Thoracic aorta (tissue), 2 donors: ENCODE measurements at places on chromosomes 2 and 18. TPM values are rescaled to one million over a fixed set of nuclear protein-coding genes. Genes with fewer than 3 reads are reported as not detected.

DNA sequence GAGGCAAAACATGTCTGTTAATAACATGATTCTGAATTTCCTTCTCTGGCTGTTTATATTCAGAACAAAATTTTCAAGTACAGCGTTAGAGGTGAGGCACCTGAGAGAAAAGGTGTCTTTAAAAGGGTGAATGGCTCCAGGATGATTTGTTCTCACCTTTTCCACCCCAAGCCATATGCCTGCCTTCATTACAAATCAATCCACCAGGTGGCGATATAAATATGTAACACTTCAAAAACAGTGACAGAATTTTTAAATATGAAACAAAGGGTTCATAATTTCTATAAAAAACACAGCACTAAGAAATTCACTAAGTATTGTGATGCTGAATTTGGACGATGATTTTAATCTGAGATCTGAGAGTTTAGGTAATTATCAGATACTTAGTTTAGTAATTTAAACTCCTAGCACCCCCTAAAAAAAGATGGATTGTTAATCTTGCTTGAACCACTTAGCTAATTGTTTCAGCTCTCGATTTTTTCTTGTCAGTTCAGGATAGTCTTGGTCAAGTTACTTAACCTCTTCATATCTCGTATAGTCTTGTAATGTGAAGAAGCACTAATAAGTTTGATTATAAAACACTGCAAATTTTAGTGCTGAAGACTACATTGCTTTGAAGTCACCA is 528.8 kb downstream of the CPS1 start:
- no peak for DNase-seq

GRCh38 chr2:30628341-30628740 is 178.9 kb downstream of the CAPN13 start:
- no peak for DNase-seq

GRCh38 chr2:177675350-177675821 is 282.8 kb downstream of the AGPS start:
- no peak for DNase-seq

DNA sequence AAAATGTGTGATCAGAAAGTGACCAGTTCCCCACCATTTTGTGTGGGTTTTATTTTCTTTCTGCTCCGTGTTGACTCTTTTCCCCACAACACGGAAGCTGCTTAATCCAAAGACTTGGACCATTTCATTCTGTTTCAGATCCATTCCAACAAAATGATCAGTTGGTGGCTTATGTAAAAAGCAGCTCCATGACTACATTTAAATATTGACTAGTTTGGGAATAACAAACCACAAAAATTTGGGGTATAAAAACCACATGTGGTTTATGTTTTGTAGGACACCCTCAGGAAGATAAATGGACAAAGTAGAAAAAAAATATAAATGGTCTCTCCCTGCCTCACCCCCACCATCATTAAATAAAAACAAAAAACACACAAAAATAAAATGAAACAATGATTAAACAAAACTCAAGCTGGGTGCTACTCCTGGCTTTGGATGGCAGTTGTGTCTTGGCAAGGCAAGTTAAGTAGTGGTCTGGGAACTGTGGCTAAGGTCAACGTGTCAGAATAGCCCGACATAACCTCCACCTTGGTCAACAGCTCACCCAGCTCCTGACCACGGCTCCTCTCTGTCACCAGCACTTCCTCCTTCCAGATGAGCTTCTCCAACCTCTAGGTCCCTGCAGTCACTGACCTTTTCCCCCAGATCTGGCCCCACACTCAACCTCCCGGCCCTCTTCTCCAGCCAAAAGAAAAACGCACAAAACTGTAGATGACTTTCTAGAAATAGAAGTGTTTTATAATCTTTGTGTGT is 12.8 kb upstream of the WIPF1 start:
- no peak for DNase-seq

DNA sequence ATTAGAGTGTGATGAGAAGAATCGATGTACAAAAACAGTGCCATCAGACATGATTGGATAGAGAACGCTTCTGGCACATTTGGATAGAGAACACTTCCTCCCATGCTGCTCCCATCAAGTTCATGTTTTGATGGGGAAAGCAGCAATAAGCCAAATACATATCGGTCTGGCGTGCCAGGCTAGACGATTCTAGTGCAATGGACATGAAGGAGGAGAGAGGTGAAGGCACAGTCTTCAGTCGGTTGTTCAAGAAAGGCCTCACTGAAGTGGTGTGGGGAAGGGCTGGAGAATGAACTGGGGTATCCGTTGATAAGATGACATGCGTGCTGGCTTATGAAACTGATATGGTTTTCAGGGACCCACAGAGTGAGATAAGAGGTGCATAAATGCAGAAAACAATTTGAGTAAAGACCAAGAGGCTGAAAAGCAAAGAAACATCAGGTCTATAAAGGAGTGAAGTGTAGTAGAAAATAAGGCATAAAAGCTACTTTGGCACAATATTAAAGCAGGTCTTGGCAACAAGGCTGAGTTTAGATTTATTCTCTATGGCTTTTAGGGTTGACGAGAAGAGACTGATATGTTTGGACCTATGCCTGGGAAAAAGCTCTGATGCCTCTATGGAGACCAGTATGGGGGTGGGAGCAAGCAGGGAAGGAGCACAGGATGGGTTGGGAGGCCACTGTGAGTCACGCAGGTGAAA is 117.6 kb upstream of the PIEZO2 start:
- DNase-seq = no peak

DNA sequence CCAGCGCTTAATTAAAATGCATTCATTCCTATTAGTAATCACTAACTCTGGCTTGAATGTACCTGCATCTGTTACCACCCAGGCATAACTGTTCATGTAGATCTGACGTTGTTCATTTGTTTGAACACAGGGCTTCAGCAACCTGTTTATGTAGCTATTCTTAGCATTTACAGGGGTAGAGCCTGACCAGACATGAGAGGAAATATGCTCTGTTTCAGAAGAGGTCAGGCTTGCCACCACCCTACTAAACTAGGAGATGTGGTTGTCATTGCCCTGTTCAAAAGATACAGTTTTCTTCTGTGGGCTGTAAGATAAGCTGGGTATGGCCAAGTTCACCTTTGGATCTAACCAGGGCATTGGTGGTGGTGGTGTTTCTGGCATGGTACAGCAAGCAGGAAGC is 8.8 kb downstream of the MGAT5 start:
- DNase-seq = no peak

GRCh38 chr2:240557808-240558207 is at the start of gene ANKMY1:
ANKMY1 (minus strand) TSS chr2:240557988; CDS start chr2:240557335, 653 bp downstream.
- no peak for DNase-seq

DNA sequence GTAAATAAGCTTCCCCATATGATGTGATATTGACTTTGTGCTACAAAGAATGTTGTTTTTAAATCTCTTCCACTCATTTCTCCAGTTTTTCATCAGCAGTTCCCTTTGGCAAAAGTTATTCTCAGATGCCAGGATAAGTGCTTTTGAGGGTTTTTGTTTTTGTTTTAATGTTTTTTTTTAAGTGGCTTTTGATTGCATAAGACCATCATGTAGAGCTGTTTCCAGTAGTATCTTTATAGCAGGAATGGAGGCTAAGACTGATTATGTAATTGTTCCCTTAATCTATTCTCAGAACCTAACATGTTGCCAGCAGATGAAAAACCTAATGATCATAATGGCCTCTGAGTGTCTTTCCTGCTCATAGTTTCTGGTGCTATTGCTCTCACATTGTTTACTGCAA is 77.9 kb downstream of the CABLES1 start:
- no peak for DNase-seq

DNA sequence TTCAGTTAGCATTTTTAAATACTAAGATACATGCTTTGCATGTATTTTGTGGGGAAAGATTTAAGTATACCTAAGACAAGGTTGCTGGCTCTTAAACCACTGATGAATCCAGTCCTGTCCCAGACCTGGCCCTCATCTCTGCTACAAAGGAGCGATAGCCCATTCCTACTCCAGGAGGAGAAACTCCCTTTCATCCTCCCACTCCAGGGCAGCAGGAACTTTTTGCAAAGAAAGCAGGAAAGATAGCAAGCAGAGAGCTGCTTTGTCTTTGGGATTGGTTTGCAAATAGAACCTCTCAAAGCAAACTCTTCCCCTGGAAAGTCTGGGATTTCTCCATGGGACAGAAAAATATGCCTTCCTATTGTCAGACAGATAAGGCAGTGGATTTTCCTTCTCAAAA is 43.6 kb upstream of the COPS8 start:
- DNase-seq = no peak

- no peak for DNase-seq
Observed at GRCh38 chr2:6771634-6772611, 93.8 kb downstream of the CMPK2 start.

DNA sequence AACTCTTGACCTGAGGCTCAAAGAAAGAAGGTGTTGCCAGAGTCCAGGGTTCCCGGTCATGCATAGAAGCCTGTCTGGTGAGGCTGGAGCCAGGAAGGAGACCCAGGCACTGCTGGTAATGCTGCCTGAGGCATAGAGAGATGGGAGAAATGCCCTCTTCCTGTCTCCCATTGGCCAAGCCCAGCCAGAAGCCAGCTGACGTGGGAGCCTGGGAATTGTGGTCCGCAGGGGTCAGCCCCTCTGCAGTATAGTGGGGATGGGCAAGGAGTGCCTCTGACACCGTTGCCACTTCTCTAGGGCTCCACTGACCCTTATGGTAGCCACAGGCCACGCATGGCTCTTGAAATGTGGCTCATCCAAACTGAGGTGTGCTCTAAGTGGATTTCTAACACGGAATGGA is 95.7 kb downstream of the CTIF start:
- no peak for DNase-seq

DNA sequence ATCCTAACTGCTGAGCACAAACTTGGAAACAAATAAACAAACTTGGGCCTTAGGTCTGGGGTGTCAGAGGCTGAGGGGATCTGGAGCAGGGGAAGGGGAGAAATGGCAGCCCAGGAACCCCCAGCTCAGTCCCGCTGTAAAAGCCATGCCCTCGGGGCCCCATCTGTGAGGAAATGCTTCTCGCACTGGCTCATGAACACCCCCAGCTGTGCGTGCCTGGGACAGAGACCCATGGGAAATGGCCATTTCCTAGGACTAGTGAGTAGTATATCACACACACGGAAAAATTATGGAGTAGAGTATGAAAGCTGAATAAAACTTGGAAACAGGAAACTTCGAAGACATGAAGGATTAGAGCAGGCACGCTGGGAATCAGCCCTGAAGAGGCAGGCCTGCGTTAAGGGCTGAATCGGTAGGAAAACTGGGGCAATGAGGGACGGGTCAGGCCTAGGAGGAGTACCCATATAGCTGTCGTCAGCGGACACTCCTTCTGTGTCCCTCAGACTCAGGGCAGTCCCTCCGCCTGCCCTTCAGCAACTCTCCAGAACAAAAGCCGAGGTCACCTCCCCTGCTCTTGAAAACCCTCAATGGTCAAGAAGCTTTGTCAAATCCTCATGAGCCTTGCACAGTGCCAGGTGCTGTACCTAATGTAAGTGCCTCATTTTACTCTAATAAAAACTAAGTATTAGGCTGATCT is 120.8 kb upstream of the ODC1 start:
- no peak for DNase-seq

DNA sequence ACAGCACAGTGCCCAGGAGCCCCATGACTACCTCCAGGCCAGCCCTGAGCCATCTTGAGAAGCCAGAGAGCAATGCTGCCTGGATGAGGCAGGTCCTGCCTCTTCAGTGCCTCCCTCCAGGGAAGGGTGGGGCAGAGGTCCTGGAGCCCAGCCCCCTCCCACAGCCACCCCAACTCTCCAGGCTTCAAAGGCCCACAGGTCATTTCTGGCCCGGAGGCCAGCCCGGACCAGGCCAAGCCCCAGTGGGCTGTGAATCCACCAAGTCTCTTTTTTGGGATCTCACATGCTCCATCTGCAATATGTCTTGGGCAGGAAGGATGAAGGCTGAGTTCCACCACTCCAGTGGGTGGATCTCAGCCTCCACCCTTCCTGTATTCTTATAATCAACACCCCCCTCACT is 36.7 kb downstream of the SDC1 start:
- no peak for DNase-seq

DNA sequence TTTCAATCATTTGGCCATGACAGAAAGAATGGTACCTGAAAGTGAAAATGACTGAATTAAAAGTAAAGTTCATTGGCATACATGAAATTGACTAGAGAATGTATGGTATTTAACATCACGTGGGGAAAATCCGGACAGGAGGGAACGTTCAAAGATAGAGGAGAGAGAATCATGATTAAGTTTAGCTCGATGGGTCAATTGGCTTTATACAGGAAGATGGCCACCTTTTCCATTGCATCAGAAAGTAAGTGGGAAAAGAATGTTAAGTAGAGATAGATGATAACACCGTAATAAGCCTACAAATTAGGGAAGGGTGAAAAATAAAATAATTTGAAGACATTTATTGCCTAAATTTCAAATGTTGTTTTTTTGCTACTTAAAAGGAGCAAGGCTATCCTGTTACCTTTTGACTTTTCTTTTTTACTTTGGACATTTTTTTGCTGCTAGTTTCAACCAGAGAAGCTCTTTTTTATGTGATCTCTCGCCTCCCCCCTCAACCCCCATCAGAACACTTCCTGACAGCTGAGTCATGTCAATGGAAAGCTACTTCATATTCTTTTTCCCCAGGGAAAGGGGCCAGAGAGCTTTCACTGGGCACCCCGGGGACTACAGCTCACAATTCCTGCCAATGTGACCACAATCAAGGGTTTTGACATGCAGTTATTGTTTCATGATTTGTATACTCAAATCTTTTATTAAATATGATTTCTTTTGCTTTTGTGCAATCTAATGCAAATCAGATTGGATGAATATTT is 767 bp upstream of the CCDC102B start:
- no peak for DNase-seq

DNA sequence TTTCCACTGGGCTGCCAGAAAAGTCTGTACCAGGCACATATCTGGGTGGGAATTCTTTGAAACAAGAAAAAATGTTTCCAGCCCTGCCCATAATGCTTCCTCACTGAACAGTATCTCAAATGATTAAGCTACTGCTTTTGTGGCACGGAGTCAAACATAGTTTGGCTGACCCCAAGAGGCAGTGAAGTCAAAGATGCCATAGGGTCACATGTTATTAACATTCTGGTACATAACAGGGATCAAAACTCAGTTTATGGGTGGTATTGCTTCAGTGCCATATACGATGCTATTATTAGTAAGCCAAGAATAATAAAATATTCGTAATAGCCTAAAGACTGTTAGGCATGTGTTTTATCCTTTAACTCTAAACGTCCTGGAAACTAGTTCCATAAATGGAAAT is 112.4 kb downstream of the FEZ2 start:
- no peak for DNase-seq

GRCh38 chr18:5891854-5892215 is 3.5 kb downstream of the TMEM200C start:
- no peak for DNase-seq

- no peak for DNase-seq
Observed at GRCh38 chr2:109091526-109091925, 37.5 kb upstream of the SH3RF3 start.

The POTEC gene
- total RNA-seq = not detected

The SCN3A gene
- total RNA-seq = 6.0 TPM

The HJURP gene
- total RNA-seq = 0.95 TPM

The ANKRD29 gene
- 15.7 TPM for total RNA-seq

The ABCB11 gene
- total RNA-seq = not detected

The ST6GAL2 gene
- total RNA-seq = 900 TPM

The GAD1 gene
- 0.41 TPM for total RNA-seq

The KIAA2012 gene
- total RNA-seq = not detected

The MALL gene
- 25.3 TPM for total RNA-seq

The ALPG gene
- total RNA-seq = not detected

The SMYD1 gene
- total RNA-seq = not detected

The CCDC178 gene
- not detected for total RNA-seq
